ENCODE measurements at places on chromosomes 11 and 22.

DNA sequence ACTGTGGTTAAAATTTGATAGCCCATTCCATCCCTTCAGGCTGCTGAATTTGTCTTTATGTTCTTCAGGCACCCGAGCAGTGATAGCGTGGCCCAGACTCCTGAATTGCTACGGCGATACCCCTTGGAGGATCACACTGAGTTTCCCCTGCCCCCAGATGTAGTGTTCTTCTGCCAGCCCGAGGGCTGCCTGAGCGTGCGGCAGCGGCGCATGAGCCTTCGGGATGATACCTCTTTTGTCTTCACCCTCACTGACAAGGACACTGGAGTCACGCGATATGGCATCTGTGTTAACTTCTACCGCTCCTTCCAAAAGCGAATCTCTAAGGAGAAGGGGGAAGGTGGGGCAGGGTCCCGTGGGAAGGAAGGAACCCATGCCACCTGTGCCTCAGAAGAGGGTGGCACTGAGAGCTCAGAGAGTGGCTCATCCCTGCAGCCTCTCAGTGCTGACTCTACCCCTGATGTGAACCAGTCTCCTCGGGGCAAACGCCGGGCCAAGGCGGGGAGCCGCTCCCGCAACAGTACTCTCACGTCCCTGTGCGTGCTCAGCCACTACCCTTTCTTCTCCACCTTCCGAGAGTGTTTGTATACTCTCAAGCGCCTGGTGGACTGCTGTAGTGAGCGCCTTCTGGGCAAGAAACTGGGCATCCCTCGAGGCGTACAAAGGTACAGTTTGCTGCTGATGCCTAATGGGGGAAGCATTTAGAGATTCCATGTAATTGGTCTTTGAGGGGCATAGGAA lies 4.7 kb downstream of the MADD start:
- DNase-seq = no peak

- no peak for DNase-seq
Observed at GRCh38 chr22:40416636-40417035, 46.2 kb downstream of the SGSM3 start.

DNA sequence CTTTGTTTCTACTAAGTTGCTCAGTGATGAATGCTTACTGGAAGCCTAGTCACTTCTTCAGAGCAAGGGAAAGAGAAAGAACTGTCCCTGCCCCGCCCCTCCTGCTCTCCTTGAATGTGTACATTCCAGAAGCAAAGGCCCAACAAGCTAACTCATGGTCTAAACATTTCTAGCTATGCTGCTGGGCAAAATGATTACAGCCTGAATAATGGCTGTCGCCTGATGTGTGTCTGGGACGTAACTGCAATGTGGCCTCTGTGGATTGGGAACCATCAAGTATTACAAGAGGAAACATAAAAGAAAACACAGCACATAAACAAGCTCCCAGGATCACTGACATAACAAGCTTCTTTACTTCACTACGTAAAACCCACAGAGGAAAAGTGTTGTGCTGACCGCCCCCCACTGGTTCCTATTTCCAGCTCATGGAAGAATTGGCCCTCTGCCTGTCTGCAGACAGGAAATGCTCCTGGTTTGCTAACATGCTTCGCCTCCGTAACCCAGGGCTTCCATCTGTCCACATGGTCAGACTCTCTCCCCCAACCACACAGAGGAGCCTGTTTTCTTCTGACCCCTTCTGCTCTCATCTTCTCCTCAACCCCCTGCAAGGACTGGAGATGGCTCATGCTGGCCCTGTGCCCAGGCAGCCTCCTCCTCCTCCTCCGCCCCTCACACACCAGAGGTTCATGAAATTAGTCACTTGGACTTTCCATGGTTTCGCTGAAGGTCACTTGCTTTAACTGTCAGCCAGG lies 187.2 kb downstream of the MAML2 start:
- peak; percentile 62 for DNase-seq

DNA sequence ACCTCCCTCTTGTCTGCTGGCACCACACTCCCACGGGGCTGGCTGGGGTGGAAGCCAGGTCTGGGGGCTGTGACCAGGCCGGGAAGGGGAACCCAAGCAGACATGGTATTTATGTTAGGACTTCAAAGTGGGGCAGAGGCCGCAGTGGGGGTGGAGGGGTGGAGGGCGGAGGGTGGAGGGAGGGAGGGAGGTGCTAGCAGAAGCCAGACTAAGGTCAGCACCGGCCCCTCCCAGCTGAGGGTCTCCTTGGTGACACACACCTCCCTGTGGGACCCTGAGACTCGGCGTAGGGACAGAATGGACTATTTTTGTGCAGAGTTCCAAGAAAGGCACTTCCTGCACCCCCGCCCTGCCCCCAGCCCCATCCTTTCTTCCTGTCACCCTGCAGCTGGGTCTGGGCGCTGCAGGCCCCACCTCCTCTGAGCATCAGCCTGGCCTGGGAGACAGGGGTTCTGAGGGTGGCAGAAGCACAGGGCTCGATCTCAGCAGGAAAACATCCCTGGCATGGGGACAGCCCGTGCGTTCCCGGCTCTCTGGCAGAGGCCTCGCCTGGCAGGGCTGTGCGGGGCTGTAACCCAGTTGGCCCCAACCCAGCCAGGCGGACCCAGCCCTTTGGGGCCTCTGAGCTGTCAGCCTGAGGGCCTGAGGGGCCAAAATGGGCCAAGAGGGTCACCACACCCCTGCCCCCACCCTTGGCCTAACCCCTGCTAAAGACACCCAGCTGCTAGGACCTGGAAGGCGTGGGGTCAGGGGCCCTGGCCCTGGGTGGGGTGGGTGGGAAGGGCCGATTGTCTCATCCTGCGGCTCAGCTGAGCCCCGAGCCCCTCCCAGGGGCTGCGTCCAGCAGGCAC lies 9.6 kb upstream of the CD248 start:
- DNase-seq = no peak

DNA sequence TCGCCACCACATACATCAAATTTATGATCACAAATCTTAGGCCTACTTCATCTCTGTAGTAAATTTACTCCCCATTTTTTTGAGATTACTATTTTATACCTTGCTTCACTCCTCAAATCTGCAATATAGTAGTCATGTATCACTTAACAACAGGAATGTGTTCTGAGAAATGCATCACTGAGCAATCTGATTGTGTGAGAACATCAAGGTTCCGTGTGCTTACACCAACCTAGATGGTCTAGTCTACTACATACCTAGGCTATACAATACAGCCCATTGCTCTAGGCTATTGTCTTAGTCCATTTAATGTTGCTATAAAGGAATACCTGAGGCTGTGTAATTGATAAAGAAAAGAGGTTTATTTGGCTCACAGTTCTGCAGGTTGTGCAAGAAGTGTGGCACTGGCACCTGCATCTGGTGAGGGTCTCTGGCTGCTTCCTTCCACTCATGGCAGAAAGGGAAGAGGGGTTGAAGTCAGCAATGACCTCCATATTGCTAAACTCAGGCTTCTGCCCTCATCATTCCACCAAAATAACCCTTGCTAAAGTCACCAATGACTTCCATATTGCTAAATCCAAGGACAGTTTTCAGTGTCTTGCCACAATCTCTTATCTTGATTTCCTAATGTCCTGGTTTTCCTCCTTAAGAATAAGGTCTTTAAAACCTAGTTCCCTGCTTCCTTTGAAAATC lies 140.3 kb downstream of the RBFOX2 start:
- DNase-seq = no peak

DNA sequence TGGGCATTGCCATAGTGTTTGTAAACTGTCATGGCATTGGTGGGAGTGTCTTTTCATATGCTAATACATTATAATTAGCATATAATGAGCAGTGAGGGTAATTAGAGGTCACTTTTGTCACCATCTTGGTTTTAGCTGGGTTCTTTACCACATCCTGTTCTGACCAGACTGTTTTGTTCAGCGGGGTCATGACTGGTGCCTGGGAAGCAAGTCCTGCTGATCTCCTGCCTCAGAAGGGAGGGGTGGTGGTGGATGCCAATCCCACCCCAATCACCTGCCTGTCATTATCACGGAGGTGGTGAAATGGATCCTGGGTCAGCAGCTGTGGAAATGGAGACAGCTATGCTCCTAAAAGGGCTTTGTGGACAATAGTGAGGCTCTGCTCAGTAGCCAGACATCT lies 31.2 kb downstream of the IL18 start:
- no peak for DNase-seq
